ENCODE measurements at places on chromosomes 5 and 9.

- DNase-seq = peak; percentile 92
Measured at GRCh38 chr9:1050125-1050895, at the start of gene DMRT2. Gene DMRT2, plus strand, starts transcription at chr9:1050357. Its CDS starts 1,257 bp downstream, at chr9:1051614.

DNA sequence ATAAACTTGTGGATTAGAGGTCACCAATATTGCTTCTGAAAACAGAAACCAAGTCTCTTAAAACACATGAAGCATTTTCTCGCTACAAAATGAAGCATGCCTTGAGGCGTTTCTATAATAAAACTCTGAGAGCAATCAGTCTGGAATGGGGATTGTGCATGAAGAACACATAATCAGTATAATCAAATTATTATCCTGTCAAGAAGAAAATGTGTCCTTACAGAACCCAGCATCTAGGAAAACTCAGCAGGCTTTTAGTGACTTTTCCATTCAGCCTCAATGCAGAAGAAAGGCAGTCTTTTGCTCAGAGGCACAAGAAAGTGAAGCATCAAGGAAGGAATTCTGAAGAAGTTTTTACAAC is 121.9 kb downstream of the CDH18 start:
- no peak for DNase-seq

DNA sequence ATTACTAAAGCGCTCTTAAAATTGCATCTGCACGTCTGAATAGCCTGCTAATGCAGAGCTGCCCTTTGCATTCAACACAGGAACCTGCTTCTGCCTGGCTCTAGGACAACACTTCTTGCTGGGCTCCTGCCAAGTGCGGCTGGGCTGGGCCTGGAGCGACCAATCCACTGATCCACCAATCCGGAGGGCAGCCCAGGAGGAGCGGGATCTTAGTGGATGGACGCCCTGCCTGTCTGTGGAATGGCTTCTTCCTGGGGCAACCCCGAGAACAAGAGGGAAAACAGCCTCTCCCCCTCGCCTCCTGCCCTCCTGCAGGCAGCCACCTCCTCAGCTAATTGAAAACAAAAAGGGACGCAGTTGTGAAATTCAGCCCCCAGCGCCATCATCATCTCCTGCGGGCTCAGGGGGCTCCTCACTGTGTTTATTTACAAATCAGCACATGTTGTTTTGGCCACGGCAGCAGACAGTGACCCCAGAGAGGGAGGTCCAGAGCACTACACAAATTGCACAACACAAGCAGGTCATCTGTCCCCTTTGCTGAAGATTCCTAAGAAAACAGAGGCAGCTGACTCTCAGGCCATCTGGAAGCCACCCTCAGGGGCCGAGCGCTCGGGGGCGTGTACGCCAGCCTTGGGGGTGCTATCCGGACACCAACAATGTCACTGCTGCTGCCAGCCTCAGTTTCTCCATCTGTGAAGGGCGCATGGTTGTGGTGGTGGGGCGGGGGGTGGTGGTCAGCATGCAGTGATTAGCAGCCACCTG is 57.3 kb downstream of the GADD45G start:
- DNase-seq = peak; percentile 97

DNA sequence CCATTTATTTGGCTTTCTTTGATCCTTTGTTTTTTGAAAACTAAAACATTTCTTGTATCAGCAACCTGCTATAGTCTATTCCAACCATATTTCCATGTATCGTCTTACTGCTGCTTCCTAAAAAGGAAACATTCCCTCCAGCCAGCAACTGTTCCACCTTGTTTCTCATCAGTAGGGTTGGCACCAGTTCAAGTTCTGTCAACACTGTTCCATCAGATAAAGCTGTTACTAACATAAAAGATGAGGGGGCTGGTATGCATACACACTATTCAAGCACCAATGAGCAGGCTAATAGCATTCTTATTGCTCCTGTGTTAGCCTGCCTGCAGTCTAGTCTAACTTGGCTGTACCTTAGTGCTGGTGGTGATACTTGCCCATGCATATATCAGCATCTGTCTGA is 178.3 kb downstream of the CWC27 start:
- peak; percentile 76 for DNase-seq

GRCh38 chr9:96376891-96377874 is 6.3 kb downstream of the SLC35D2 start:
- peak; percentile 60 for DNase-seq

DNA sequence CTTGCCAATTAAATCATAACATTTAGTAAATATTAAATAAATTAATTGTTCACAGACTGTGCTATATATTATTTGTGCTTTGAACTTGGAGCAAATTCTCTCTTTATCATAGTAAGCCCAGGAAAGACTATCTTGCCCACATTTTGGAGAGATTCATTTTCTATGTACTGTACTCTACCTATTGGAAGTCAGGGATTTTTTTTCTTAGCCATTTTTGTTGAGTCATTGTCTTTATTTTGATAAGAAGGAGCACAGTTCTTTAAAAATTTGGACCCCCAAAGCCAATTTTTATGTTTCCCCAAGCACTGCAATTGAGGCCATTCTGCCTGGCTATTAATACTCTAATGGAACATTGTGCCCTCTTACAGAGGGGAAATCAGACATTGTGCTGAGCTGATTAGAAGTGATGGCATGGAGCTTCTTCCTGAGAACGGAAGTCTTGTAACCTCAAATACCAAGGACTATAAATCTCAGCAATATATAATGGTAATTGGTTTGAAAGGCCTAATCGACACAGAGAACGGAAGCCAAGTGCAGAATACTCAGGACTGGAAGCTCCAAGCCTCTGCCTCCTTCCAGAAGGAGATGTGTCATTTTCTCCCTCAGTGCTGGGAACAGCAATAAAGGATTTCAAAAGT is 188.8 kb upstream of the PAPPA start:
- DNase-seq = peak; percentile 60

DNA sequence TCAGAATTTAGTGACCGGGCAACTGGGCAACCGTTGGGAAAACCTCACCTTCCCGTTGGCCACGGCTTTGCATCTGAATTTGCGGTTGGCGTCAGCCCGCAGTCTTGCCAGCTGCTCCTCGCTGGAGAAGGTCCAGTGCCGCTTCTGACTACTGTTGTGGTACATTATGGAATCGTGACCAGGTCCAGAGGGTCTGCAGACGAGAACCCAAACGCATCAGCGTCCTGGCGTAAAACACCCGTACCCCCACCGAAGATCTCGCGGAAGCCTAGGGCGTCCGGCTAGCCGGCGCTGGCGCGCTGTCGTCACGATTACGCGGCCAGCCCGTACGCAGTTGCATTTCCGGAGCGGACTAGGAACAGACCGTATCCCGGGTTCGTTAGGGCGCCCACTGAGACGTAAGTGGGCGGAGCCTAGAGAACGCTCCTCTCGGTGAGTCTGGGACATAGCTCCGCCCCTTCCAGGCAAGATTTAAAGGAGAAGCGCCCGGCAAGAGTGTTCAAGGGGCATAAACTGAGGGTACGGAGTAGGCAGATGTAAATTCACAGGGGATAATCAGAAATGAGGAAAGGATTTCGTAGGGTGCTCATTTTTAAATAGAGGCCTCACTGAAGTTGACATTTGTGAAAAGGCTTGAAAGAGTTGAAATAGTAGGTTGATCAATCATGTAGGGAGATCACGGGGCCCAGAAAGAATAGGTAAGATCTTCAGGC is at the start of gene CCNH:
CCNH (minus strand) TSS at position 301 of the 713 bp plus-strand sequence; CDS start at position 165, 136 bp downstream.
- peak; percentile 98 for DNase-seq

- DNase-seq = no peak
Measured at GRCh38 chr5:27516437-27516836, 478.1 kb upstream of the CDH9 start.

DNA sequence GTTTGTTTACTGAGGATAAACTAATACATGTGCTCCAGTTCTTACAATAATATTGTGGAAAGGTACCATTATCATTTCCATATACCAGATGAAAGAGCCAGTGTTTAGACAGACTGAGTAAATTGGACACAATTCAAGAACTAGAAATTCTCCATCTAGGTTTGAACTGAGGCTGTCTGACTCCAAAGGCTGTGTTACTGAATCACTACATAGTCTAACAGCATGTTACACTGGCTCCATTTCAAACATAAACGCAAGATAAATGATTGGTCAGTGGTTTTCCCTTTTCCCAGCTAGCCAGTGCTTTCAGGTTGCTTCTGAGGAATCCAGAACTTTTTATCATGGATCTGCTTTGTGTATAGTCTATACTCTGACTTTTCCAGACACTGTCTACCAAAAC is 8.1 kb downstream of the SPDL1 start:
- DNase-seq = peak; percentile 53

DNA sequence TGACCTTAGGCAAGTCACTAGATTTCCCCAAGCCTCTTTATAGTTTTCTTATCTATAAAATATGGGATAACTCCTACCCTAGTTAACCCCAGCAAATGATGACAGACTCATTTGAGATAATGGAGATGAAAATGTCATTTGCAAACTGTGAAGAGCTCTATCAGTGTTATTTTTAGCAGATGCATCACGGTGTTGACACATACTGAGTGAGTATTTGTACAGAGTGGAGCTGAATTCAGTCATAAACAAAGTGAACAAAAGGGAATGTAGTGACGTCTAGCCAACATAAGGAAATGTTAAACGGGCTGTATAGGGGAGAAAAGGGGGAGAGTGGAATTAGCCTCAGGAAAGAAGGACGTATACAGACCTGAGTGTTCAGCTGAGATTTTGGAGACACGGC is 75.9 kb downstream of the NMUR2 start:
- DNase-seq = no peak

- no peak for DNase-seq
Measured at GRCh38 chr9:22354699-22355384, 91.8 kb upstream of the DMRTA1 start.

DNA sequence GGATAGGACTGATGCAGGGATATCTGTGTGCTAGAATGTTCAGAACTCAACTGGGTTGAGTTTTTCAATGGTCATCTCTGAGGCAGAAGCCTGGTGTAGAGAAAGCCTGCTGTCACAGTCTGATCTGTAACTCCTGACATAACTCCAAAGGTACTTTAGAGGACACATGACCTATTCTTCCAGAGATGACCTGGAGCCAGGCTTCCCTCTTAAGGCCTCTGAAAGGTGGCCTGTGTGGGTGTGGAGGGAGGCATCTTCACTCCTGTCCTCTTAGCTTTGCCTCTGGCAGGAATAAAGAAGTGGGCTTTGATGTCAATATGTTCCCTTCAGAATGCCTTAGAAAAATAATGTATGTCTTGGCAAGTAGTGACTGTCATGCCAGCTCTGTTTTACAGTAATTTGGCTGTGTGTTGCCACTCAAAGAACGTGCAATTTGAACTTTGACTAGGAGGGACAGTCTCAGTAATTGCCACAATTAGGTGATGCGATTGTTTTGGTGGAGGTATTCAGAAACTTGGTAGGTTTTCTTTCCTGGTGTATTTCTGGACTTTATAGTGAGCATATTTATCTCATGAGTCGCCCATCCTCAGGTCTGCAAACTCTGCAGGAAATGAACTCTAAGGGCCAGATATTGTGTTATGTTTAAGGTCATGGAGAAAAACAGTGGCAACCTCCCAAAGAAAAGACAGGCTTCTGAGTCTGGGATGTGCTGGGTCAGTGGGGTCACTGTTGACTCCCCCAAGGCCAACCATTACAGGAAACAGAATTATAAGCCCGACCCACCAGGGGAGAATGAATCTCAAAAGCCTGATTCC is 3.2 kb upstream of the C5orf63 start:
- peak; percentile 28 for DNase-seq

DNA sequence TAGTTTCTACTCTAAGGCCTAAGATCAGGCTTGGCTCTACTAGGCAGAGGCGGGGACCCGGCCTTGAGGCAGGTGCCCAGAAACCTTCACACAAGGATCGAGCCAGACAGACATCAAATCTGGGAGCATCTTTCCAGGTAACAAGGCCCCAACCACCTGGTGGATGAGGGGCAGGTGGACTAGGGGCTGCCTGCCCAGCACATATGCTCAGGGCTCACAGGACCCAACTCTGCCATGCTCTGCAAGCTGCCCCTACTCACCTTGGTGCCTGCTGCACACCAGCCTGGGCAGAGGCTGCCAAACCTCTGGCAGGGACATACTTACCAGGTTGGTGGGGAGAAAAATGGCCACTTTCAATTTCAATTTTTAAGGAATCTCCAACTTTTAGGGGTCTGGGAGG is 2.2 kb upstream of the ZNF618 start:
- no peak for DNase-seq

GRCh38 chr5:171386006-171386671 is 1.5 kb upstream of the NPM1 start:
- no peak for DNase-seq

GRCh38 chr5:75242067-75242466 is 5.4 kb upstream of the ANKRD31 start:
- DNase-seq = no peak

DNA sequence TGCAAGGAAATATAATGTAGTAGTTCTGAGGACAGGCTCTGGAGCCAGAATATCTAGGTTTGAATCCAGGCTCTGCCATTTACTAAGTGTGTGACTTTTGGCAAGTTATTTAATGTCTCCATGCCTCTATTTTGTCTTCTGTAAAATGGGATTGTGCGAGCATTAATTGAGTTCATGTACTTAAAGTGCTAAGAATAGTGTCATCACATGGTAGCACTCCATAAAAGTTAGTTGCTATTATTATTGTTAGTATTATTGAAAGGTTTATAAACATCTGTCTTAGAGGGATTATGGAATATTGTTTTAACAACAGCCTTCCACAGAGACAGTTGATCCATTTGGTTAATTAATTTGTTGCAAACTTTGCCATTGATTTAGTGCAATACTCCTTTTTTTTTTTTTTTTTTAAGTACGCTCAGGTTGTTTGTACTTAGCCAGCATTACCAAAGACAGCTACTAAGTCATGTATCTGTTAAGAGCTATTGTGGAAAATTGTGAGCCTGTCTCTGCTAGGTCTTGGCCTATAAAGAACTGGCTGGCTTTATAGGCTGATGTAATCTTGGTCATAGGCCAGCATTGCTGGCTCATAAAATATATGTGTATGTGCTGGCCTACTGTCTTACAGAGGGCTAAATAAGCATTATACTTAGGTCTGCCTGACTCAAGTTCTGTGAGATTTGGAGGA is 174.7 kb downstream of the WDR70 start:
- peak; percentile 54 for DNase-seq

- DNase-seq = no peak
Measured at GRCh38 chr5:72509401-72509800, 2.2 kb upstream of the ZNF366 start.

DNA sequence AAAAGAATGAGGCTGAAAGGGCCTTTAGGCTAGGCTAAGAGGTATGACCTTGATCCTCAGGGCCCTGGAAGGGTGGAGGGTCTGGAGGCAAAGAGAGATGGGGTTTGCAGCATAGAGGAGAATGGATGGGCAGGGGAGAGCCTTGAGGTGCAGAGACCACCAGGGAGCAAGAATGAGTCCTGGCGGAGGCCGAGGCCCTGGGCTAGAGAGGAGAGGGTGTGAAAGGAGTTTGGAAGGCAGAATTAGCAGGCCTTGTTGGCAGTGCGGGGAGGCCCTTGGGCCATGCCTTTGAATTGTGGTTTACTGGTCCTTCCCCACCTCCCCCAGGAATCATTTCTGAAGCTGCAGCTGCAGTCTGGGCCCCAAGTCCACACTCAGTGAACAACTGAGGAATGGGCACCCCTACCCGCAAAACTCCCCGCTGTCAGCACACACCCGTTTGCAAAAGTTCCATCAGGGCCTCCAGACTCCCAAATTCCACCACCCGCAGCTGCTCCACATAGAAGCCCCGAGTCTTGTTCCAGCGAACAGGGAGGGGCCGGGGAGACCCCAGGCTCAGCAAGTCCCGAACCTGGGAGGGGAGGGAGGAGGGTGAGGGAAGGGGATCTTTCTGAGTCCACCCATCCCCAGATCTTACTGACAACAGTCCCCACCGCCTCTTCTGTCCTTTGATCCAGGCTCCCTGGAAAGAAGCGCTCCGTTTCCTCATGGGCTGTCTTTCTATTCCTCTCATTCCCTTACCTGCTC is 2.1 kb downstream of the KIF12 start:
- no peak for DNase-seq
